A673 (cell line): ENCODE measurements at places on chromosomes 16 and 17.

DNA sequence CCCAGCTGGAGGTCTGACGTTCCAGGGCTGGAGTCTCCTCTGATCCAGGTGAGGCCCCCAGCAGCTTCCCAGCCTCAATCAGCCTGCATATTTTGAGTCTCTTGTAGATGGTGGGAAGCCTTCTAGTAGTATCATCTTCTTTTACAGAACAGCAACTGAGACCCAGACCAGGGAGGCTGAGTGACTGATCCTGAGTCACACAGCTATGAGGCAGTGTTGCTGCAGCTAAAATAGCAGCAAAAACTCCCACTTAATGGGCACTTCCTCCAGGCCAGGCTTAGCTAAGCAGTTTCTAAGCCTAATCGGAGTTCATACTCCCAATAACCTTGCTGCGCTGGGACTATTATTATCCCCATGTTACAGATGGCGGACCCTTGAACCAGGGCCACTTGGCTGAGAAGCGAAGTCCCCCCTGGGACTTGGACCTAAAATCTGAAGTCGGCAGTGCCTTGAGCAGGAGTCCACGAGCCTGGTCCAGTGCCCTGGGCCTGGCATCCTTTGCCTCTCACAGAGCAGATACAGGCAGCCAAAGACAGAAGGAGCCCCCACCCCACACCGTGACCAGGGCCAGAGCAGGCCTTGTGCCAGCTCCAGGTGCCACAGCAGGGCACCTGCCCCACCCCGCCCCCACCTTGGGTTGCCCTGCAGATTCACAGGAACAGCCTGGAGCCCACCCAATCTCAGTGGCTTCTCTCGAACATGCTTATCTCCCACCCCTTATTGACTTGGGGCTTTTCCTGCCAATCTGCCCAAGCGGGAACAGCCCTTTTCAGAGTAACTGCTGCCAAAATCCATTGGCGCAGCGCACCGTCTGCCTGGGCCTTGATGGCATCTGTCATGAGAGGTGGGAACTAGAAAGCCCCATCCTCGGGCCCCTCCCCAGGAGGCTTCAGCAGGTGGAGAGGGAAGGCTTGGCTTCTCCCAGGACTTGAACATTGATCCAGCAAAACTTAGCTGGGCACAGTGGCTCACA, 65.1 kb downstream of the SOCS1 start:
- no peak for DNase-seq

DNA sequence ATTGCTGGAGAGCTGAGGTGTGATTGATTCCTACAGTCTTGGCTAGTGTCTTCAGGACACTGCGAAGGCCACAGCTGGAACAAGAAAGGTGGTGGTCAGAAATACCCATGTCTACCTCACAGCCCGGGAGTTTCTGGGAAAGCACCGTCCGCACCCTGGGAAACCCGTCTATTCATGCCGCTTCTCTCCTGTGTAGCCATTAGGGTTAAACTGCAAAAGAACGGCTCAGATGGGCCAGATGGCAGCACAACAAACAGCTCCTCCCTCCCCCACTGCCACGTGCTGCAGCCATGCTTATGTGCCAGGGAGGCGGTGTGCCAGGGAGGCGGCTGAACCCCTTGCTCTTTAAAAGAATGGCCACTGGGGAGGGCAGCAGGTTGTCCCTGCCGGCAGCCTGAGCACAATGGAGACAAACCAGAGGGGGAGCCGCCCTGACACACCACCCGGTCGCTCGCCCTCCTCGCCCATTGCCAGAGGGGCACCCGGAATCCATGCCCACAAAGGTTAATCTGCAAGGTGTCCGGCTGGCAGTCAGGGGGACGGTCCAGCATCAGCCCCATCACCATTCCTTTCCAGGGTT, 65.2 kb downstream of the CYTH1 start:
- peak; percentile 59 for DNase-seq

DNA sequence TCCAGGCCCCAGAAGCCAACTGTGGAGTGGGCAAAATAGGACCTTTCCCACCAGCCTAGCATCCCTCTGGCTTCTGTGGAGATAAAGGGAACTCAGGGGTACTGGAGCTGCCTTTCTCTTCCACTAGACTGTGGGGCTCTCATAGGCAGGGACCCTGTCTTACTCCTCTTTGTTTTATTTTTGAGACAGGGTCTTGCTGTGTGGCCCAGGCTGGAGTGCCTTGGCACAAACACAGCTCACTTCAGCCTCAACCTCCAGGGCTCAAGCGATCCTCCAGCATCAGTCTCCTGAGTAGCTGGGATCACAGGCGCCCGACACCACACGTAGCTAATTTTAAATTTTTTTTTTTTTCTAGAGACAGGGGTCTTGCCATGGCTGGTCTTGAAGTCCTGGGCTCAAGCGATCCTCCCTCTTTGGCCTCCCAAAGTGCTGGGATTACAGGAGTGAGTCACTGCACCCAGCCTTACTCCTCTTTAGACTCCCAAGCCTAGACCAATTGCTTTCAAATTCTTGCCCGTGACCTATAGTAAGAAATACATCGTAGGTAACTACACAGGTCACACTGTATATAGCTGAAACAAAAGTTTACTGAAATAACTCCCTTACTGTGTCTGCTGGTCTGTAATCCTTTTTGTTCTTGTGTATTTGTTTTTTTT, 2.6 kb downstream of the RAI1 start:
- no peak for DNase-seq

- no peak for DNase-seq
Measured at GRCh38 chr16:65281586-65281985, 159.7 kb upstream of the CDH11 start.

DNA sequence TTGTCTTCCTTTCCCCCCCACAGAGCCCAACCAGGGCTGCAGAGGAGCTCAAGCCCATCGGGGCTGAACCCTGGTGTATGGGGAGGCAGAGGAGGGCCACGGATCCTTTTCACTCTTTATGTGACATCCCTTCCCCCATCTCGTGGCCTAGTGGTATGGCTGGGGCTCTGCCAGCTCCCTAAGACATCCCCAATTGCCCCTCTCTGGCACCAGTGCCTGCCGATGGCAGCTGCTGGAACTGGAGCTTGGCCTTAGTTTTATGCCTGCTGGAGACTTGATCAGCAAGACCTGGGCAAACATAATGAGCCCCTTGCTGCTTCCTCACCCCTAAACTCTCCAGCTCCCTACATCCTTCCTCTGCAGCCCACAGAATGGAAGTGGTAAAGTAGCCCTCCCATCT, 8.0 kb upstream of the TOP2A start:
- DNase-seq = no peak

DNA sequence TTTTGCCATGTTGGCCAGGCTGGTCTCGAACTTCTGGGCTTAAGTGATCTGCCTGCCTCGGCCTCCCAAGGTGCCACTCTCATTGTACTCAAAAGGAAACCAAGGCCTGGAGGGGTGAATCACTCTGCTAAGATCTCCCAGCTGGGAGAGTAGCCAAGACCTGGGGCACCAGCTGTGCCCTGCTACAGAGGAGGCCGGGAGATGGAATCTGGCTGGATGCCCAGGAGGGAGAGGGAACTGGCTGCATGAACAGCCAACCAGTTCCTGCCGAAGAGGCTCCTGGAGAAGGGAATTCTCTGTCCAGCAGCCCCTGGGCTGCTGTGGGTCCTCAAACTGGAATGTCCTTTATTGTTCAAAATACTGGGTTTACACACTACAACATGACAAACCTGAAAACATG, 238.7 kb upstream of the CIBAR2 start:
- peak; percentile 98 for DNase-seq

DNA sequence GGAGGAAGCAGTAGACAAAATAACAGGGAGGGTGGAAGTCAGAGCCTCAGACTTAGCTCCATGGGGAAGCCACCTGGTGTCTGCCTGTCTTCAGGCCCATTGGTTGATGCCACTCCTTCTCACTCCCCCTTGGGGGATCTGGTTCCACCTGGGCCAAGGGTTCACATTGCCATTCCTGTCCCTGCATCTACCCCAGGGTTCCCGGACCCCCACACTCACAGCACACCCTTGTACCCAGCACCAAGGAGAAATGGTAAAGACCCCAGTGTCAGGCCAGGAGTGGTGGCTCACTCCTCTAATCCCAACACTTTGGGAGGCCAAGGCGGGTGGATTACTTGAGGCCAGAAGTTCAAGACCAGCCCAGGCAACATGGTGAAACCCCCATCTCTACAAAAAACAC, 1.0 kb upstream of the CA7 start:
- no peak for DNase-seq
